ENCODE measurements at places on chromosomes 3 and 15.

DNA sequence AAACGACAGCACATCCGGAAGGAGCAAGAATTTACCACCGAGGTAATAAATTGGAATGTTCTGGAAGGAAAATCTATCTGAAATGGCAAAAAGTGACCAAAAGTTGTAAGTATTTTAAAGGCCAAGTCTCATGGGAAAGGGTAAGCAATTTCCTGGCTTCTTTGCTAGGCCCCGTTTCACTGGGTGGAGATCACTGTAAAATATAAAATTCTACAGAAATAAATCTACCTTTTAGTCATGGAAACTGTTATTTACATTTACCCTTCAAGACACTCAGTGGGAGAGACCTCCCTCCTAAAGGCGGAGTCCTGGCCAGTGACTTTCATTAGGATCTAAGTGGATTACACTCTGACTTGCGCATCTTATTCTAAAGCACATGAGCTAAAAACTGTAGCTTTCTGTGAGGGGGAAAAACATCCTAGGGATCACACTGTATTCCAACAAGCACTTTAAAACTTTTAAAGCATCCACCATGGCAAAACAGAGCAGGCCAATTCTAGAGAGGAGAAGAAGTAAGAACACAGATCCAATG is 28.8 kb downstream of the LYZL4 start:
- DNase-seq, result no peak

- peak; percentile 41 for DNase-seq
Observed at GRCh38 chr3:53375019-53375418, 27.7 kb upstream of the DCP1A start.

DNA sequence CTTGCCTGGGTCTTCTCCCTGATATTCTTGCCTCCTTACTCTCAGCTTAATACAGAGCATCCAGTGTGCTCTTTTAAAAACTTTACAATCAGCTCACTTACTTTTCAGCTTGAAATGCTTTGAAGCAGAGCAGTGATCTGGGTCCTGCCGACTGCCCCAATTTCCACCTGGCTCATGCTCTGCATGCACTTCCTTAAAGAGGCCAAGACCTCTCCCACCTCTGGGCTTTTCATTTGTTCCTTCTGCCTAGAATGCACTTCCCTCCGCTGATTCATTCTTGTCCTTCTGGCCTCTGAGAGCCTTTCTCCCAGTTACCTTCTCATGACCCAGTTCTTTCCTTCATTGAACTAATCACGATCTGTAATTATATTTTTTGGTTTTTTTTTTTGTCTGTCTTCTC is 1.9 kb upstream of the CCNDBP1 start:
- DNase-seq, result no peak

DNA sequence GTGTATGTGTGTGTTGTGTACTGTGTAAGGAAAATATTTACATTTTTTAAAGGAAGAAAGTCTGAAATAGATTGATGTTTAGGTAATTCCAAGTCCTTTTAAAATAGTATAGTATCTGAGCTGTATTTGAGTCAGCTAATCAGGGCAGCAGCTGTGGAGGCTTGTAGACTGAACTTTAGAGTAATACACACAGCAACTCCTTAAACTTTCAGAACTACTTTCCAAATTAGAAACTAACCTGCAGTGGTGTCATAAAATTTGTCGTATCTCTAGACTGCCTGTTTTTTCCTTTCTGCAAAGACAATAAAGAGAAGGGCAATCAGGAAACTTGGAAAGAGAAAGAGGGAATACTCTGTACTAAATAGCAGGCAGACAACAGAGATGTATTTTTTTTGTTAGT is 391.0 kb upstream of the AZI2 start:
- no peak for DNase-seq

DNA sequence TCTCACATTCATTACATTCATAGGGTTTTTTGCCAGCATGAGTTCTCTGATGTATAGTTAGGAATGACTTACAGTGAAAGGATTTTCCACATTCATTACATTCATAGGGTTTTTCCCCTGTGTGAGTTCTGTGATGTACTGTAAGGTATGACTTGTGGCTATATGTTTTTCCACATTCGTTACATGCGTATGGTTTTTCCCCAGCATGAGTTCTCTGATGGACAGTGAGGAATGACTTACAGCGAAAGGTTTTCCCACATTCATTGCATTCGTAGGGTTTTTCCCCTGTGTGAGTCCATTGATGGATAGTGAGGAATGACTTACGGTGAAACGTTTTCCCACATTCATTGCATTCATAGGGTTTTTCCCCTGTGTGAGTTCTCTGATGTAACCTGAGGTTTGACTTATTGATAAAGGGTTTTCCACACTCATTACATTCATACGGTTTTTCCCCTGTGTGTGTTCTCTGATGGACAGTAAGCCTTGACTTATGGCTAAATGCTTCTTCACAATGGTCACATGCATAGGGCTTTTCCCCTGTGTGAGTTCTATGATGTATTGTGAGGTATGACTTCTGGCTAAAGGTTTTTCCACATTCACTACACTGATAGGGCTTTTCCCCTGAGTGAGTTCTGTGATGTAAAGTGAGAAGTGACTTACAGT is 47.4 kb downstream of the ZNF717 start:
- no peak for DNase-seq

Data from stimulated activated effector memory CD8-positive, alpha-beta T cell treated with anti-CD3 and anti-CD28 coated beads, Interleukin-12 subunit alpha, Interleukin-12 subunit beta, amount 100 ng/mL, for 72 hours (primary cell).